ENCODE measurements at places on chromosomes 5 and 9.

GRCh38 chr9:133277467-133277866 is 2.5 kb upstream of the ABO start:
- no peak for DNase-seq

- DNase-seq = no peak
Measured at GRCh38 chr5:79699763-79700400, 10.2 kb downstream of the CMYA5 start.

GRCh38 chr5:138696501-138696900 is 56.7 kb upstream of the CTNNA1 start:
- no peak for DNase-seq

DNA sequence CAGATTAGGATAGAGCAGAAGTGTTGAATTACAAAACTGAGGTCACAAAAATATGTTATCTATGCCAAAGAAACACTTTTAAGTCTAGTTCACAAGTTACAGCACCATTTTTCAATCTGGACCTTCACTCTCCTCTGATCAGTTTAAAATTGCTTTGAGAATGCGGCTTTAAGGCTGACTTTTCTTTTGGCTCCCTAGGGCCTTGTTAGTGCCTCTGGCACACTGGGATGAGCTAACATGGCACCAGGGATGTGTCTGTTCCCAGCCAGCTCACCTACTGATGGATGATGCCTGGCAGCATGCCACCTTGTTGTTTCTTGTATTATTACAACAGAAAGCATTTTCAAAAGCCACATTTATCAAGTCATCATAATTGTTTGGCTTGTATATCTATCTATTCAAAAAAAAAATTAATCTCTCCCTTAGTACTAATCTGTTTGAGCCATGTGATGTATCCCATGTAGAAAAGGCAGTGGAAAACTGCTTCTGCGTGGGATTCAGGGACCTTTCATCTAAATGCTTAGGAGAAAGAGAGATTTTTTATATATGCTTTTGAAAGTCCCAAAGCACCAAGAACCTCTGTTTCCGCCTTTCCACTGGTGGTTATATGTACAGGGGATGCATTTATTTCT is 46.6 kb downstream of the ADAMTSL1 start:
- DNase-seq = no peak

DNA sequence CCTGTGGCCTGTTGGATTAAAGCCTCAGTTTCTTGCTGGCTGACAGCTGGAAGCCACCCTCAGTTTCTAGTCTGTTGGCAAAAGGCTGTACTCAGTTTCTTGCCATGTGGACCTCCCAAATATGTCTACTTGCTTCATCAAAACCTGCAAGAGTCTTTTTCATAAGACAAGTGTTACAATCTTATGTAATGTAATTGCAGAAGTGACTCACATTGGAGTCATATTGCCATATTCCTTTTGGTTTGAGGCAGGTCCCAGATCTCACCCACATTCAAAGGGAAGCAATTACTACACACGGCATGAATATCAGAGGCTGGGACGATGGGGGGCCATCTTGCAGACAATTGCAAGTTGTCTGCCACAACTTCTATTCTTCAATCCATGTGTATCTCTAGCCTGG is 286.7 kb upstream of the IL12B start:
- no peak for DNase-seq

DNA sequence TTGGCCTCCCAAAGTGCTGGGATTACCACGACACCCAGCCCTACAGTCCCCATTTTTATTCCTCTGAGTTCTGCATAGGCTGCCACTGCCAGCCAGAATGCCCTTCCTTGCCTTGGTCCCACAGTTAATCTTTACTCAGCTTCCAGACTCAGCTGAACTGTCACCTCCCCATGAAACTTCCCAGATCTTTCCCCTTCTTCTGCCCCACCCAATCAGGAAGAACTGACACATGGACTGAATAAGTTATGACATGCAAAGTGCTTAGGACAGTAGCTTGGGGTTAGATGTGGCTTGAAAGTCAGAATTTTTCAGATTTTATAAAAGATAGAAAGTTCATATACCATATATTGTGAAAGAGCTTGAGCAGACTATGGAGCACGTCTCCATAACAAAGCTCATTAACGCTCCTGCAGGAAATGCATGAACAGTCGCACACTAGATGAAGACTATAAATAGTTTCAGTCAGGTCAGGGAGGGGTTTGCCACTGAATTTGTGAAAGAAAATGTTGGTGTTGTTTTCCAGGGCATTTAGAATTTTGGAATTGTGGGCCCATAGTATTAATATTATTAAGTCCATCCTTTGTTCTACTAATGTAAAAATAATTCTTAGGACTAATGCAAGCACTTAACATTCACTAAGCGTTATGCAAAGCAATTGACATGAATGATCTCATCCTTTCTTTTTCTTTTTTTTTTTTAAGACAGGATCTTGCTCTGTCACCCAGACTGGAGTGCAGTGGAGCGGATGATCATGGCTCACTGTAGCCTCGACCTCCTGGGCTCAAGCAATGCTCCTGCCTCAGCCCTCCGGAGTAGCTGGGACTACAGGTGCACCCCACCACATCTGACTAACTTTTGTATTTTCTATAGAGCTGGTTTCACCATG is 36.1 kb upstream of the DENND1A start:
- no peak for DNase-seq

DNA sequence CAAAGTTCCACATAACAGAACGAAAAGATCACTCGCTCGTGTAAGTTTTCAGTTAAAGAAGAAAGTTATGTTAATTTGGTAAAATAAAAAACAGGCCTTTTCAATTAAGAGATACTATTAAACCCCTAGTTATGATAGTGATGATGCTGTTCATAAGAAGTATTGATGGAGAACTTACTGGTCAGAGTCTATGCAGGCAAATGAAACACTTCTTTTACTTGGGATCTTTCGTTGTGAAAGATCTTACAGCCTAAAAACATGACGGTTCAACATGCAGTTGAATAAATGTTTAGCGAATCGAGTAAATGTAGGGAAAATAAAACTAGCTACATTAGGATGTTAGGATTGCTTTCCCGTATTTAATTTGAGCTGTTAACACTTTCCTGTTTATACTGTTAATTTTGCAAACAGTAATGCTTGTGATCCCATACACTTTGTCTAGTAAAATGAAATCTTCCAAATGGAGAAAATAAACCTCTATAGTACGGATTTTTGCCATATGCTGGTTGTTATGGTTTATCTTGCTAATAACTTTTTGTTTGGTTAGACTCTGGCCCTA is 2.0 kb downstream of the RHOBTB3 start:
- DNase-seq = no peak

GRCh38 chr9:112331674-112331952 is 1.8 kb downstream of the PTBP3 start:
- no peak for DNase-seq

GRCh38 chr9:129435988-129436717 is 184.7 kb downstream of the C9orf50 start:
- no peak for DNase-seq

- no peak for DNase-seq
Measured at GRCh38 chr5:142654578-142655058, 31.3 kb downstream of the FGF1 start.

GRCh38 chr9:122347348-122348287 is 23.2 kb upstream of the PTGS1 start:
- no peak for DNase-seq

GRCh38 chr5:153461341-153461740 is 29.1 kb upstream of the GRIA1 start:
- DNase-seq = no peak

DNA sequence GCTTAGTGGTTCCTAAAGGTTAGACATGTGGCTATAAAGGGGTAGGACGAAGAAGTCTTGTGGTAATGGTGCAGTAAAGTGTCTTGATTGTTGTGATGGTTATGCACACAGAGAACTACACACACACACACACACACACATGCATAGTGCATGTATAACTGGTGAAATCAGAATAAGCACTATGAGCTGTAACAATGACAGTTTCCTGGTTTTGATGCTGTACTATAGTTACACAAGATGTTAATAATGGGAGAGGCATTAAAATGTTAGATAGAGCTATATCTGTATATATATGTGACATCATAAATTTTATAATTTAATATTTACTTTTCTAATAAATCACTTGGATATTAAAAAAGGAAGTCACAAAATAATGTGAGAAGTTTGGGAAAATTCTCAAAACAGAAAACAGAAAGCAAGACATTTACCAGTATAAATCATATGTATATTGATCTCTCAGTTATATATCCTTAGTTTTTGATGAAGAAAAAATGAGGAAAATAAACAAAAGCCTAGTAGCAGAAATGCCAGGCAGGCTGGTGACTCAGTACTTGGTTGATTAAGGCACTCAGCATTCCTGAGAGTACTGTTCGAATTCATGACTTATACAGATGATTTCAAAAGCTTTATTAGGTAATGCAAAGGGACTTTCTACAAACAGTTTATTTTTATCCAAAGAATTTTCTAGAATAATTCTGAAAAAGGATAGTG is 350.5 kb upstream of the DAB2 start:
- no peak for DNase-seq

DNA sequence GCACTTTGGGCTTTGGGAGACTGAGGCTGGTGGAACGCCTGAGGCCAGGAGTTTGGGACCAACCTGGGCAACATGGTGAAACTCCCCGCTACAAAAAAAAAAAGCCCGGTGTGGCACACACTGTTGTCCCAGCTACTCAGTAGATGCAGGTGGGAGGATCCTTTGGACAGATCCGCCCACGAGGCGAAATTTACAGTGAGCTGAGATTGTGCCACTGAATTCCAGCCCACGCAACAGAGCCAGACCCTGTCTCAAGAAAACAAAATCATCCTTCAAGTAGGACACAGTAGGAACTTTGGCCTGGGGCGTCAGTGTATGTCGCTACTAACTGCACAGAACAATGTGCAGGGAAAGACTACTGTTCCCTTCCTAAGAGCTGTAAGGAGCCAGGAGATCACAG is 4.8 kb downstream of the RPS14 start:
- no peak for DNase-seq

- DNase-seq = no peak
Measured at GRCh38 chr5:168887931-168888330, 308.8 kb upstream of the PANK3 start.

GRCh38 chr5:33010846-33011245 is 299.7 kb downstream of the NPR3 start:
- no peak for DNase-seq

- DNase-seq = no peak
Measured at GRCh38 chr5:73303148-73304079, 130.4 kb downstream of the TMEM174 start.

DNA sequence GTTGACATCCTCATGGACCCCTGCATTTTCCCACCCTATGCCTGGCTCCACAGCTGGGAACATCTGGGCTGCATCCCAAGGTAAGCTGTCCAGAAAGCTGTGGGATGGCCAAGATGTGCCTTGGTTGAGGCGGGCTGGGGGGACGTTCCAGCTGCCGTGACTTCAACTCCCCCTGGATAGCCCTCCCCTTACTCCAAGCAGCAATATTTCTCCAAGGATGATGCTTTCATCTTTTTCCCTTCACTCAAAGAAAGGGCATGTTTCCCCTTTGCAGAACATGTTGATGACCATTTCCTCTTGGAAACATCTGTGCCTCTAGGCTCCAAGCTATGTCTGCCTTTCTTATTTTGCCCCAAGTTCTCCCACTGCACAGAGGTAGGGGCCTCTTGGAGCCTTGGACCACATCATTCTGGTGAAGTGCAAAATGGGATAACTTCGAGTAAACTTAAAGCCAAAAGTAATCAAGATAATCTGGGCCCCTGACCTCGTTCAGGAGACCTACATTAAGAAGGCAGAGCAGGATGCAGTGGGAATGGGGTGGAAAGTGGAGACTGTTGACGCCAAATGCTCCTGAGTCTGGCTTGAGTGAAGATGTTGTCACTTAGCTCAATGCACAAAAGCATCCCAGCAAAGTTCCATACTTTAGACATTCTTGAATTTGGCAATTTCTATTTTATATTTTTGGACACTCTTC is 175.2 kb downstream of the GAS1 start:
- no peak for DNase-seq

All from stimulated activated CD8-positive, alpha-beta memory T cell treated with anti-CD3 and anti-CD28 coated beads, Interleukin-2, amount 100 ng/mL, for 48 hours (primary cell).